ENCODE measurements at places on chromosomes 16 and 17.
A peak's percentile ranks its signal among the peaks of the same experiment; 100 is the strongest.

DNA sequence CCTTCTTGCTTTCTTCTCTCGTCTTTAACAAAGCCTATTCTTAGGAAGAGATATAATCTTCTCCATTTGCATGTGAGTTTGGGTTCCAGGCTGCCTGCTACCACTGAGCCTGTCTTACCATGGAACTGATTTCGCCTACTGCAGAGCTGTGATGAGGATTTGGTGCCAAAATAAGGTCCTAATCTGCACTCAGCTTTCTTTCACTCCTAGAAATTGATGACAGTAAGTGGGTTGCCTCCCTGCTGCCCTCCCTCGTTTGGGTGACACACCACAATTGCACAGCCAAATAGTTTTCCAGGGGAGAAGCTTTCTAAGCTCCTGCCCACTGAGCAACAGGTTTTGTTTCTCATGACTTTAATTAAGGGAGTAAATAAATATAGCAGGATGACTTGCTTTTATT, 25.1 kb upstream of the ASIC2 start:
- no peak for DNase-seq

- DNase-seq, result no peak
Observed at GRCh38 chr17:179781-180380, 1.6 kb downstream of the DOC2B start.

GRCh38 chr17:38969281-38969680, 2.1 kb upstream of the FBXO47 start:
- DNase-seq, result no peak

- DNase-seq, result peak; percentile 23
Observed at GRCh38 chr17:11598274-11599221, at the start of gene DNAH9. Gene DNAH9, plus strand, starts transcription at chr17:11598470. Its CDS starts 29 bp downstream, at chr17:11598499.

GRCh38 chr17:44409309-44410028, 20.0 kb upstream of the ITGA2B start:
- no peak for DNase-seq

- no peak for DNase-seq
Observed at GRCh38 chr16:84442416-84443145, 61.9 kb downstream of the MEAK7 start.

DNA sequence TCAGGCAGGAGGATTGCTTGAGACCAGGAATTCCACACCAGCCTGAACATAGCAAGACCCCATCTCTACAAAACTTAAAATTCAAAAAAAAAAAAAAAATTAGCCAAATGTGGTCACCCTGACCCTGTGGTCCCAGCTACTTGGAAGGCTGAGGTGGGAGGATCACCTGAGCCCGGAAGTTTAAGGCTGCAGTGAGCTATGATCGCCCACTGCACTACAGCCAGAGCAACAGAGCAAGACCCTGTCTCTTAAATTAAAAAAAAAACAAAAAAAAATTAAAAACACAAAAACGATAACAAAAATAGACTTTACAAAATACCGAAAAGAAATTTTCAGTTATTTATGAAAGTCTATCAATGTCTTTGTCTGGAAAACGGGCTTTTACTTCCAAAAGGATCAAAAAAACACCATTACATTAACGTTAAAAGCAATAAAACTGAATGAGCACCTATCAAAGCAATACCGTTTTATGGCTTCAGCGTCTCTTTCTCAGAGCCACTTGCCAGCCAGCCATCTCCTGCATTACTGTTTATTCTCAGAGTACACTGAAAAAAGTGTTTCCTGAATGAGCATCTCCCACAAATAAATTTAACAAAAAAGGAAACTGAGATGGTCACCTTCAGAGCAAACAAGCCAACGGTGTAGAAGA, 6.1 kb downstream of the USP7 start:
- no peak for DNase-seq

DNA sequence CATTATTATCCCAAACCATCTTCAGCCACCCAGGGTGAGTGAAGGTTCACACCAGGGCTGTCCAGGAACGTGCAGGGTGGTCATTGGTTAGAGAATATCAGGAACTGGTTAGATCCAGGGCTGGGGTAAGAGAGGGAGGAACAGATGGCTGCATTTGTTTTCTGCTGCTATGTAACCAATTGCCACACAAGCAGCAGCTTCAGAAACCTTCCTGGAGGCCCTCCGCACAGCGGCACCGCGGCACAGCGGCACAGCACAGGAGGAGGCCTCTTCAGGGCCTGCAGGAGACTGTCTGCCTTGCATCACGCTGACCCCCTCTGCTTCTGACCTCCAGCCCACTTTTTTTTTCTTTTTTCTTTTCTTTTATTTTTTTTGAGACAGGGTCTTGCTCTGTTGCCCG, 86.1 kb downstream of the KCNJ12 start:
- no peak for DNase-seq

DNA sequence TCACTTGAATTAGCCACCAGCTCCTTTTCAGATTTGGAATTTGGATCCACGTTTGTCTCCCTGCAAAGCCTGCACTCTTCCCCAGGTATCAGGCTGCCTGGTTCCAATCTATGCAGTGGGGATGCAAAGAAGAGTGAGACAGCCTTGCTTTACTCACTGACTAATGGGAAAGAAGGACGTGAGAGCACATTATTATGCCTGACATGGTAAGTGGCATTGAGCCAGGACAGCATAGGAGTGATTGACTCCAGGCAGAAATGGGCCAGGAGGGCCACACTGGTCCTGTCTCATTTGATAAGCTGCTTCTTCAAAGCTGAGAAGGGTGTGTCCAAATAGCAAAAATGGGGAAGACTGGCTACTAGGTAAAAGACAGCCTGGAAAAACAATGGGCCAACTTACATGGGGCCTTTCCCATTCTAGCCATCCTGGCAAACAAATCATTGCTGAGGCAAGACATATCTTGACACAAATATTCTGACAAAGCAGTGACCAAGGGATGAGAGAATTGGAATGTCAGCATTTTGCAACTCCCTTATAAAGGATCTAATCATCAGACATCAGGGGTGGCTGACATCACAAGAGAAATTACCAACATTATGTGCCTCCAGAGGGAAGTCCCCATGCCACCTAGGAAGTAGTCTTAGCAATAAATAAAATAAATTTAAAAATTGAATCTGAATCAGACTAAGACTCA, 38.6 kb downstream of the CDH11 start:
- DNase-seq, result no peak

DNA sequence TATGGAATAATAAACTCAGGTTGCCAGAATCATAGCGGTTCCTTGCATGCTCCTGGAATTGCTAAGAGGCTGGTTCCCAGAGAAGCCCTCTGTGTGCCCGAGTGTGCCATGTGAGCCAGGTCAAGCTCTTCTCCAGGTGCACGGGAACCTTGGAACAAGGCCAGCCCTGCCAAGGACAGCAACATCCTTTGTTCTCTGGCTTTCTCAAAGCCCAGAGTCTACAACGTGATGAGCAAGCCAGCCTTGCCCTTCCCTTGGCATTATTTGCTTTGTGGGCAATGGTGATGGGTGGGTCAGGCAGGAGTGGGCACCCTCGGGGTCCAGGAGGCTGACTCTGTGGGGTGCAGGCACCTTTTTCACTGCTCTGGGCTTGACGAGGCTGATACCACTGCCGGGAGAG, 14.2 kb upstream of the SEC14L1 start:
- no peak for DNase-seq

DNA sequence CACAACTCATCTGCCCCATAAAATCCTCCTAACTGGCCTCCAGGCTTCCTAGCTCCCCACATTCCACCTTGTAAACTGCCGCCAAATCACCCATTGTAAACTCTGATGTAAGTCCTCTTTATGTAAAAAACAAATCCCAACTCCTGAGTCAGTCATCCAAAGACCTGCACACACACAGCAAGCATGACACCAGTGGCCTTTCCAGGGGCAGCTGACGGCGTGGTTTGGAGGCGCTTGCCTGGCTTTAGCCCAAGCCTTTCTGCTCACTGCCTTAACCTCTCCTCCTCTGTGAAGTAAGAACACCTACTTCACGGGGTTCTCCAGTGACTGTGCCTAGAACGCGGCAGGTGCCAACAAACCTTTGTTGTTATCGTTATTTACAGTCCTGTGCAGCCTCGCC, 14.0 kb downstream of the UBE2O start:
- DNase-seq, result no peak

DNA sequence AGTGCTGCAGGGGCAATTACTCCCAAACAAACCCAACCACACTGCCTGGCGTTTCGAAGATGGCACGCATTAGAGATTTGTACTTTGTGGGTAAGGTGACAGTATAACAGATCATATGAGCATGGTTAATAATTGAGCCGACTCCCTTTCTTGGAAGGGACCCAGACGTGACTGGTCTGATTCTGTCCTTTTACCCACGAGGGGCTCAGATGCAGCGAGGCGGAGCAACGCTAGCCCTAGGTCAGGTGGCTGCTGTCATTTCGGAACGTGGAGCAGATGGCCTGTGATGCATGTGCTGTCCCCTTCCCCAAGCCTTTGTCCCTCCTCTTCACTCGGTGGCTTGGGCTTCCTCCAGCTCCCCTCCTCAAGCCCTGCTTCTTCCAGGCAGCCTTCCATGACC, 84.2 kb downstream of the SNX29 start:
- DNase-seq, result no peak

DNA sequence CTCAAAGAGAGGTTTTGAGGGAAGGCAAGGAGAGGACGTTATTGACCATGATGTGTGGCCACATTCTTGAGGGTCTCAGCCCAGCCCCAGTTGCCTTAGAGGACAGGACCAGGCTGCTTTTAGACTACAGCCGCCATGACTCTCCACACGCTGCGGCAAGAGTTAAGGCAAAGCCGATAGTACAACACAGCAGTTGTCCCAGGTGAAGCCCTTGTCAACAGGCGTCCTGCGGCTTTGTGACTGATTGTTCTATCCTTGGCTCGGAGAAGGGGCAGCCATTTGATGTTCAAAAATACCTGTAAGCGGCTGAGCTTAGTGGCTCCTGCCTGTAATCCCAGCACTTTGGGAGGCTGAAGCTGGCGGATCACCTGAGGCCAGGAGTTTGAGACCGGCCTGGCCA, 28.8 kb downstream of the TMEM92 start:
- no peak for DNase-seq

- no peak for DNase-seq
Observed at GRCh38 chr16:73976644-73977043, 320.0 kb upstream of the PSMD7 start.

- DNase-seq, result no peak
Observed at GRCh38 chr16:75495076-75495674, at the start of gene CHST6. Gene CHST6, minus strand, starts transcription at chr16:75495441. Its CDS starts 15,613 bp downstream, at chr16:75479828.

DNA sequence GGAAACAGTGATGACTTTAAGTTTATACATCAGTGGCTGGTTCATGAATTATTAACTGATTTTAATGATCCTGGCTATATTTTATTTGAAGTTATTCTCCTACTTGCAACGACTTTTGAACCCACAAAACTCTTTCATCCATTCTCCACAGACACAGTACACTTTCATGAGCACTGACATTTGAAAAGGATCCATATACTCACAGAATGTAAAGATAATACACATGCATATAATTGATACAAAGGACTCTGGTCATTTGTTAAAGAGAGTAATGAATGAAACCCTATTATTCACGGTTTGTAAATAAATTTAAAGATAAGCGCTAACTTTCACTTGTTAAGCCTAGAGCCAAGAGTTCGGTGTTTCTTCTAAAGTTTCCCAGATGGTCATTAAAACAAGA, 3.3 kb downstream of the TOX3 start:
- DNase-seq, result no peak

GRCh38 chr17:56772442-56772841, 61.3 kb downstream of the C17orf67 start:
- no peak for DNase-seq

- no peak for DNase-seq
Observed at GRCh38 chr17:4945176-4945943, 3.0 kb downstream of the PFN1 start.

DNA sequence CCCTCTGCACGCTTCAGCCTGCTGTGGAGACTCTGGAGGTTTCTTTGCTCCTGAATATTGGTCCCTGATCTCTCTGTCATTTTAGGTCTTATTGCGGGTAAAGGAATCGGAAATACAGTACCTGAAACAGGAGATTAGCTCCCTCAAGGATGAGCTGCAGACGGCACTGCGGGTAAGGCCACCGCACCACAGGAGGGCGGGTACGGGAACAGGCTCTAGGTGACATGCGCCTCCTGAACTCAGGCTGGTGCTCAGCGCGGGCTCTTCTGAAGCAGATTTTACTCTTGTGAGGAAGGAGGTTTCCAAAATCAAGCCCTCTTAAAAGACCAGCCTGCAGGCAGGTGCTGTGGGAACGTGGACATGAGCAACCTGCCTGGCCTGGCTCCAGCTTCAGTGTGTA, 29.8 kb downstream of the PLD6 start:
- no peak for DNase-seq

DNA sequence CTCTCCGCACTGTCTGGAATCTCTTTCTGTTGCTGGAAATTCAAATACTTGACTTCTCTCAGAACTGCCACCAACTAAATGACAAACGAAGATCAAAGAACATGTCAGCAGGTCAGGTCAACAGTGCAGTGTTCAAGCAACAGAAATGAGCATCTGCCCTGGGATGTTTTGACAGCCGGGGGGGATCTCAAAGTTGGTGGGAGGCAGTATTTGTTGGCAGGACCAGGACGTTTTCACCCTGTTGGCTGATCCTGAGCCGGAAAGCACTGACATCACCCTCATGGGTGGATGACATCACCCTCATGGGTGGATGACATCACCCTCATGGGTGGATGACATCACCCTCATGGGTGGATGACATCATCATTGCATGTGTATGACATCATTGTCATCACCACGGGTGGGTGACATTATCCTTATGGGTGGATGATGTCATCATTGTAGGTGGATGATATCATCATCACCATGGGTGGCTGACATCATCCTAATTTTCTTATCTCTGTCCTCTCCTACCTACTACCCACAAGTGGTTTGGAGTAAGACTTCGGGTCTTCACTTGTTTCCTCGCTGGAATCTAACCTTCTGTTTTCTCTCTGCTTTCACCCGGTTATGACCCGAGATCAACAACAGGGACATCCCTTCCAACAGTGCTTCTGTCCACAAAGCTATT, 18.9 kb downstream of the DNAH17 start:
- DNase-seq, result no peak

DNA sequence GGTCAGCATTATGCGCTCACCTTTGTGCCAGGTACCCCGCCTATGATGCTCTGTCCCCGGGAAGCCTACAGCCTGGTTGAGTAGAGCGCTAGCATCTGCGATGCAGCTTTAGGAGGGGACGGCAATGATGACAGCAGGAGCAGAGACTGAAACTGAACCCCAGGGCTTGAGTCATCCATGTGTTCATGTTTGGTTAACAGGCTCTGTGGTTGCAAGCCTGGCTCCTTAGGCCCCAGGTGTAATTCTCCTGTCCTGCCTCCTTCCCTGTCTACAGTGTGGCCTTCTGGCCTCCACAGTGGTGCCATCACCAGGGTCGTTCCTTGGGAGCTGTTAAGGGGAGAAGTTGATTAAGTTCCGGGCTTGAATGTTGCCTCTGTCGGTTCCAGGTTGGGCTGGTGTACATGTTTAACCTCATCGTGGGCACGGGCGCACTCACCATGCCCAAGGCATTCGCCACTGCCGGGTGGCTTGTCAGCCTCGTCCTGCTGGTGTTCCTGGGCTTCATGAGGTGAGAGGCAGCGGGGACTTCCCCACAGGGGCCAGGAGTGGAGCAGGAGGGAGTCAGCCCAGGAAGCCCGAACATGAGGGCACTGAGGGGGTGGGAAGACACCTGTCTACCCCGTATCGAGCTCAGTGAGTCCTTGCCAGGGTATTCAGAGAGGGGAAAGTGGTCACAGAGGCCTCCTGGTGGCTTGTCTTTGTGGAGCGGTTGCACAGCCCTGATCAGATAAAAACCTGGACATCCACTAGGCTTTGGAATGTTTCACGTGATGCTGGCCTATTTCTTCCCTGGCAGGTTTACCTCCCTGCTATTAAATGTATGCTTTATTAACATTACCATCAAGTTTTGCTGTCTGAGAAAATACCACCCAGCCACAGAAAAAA, 9.2 kb upstream of the NAT9 start:
- no peak for DNase-seq

Data from iPS DF 19.7 (cell line).